ENCODE measurements at places on chromosomes 16 and 17.

DNA sequence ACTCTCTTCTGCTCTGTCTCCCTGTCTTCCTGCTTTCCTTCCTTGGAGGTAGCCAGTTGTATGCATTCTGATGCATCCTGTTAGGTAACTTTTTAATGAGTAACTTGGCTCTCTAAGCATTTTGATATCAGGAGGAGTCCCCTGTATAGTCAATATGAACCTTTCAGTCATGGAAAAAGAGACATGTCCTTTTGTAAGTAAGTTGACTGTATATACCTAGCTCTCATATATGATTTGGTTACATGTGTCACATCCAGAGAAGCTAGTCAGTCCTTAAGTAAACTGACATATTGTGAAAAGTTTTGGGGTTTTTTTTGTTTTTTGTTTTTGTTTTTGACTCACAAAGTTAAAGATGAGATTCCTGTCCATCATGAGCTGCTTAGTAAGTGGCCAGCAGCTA lies 18.8 kb downstream of the UTP18 start:
- DNase-seq = no peak

GRCh38 chr17:37642681-37643080 lies 565 bp downstream of the DDX52 start:
- no peak for DNase-seq

GRCh38 chr17:50192144-50192617 lies 9.2 kb downstream of the COL1A1 start:
- no peak for DNase-seq

DNA sequence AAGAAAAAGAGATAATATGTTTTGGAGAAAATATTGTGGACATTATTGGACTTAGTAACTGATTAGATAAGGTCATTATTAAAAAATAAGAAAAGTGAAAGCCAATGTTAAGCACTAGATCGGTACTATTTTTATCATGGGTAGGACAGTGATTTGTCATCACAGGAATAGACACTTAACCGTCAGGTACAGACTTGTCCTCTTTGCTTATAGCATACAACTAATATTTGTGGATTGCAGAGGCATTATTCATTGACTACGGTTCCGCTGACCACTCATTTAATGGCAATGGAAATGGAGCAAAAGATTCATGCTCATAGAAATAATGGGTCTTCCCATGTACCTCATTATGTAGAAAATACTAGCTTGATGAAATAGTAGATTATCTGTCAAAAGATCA lies 596.3 kb upstream of the CA10 start:
- DNase-seq = no peak

DNA sequence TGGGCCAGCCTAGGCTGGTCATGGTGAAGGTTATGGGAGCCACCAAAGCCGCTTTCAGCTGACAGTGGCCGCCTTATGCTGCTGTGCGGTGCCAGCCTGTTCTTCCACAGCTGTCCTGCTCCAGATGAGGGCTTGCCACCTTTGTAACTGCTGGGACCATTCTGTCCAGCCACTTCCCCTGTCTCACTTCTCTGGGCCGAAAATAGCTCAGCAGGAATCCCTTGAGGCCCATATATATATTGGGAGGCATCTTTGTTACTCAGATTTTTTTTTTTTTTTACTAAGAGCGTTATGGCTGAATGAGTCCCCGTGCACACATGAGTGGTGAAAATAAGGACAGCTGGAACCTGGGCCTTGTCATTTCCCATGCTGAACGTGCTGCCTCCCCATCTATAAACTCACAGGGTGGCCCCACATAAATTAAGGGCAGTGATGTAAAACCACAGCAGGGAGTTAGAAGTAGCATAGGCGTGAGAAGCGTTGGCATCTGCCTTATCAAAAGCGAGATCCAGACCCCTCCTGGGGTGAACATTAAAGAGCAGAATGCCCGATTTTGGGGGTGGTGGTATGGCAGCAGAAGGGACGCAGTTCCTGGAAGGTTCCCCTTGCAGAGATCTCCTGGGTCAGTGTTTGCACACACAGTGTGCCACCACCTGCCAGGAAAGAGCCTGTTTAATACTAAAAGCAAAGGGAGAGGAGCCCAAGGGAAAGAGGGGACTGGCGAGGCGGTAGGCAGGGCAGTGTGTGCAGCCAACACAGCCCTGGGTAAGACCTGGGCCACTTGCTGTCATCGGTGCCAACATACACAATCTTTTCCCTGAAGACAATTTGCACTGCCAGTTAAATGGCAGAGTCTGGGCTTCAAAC lies 57.8 kb downstream of the USP43 start:
- no peak for DNase-seq

- no peak for DNase-seq
Measured at GRCh38 chr17:18877104-18877645, 19.2 kb downstream of the PRPSAP2 start.

DNA sequence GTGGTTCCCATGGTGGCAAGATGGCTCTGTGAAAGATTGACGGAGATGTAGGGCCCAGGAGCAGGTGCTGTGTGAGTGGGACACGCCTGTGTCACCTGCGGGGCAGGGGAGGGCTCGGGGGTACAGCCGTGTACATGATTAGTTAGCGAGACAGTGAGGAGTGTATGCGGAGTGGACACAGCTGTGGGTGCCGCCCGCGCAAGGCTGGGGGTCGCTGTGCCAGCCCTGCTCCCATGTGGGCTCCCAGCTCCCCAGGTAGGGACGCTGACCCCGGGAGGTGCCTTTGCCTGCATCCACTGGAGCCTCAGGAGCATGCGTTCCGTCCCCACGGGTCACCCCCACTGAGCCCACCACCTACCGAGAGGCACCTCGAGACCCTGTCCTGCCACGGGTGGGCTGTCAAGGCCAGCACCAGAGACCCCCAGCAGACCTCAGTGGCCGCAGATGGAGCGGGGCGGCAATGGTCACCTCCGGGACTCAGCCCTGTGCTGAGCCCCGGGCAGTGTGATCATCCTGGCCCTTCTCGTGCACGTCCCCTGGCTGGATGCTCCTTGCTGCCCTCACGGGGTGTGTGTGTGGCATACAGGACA lies 7.4 kb downstream of the CAPN15 start:
- DNase-seq = no peak

- no peak for DNase-seq
Measured at GRCh38 chr17:9199571-9200551, 178.6 kb downstream of the NTN1 start.

GRCh38 chr16:51474414-51475091 lies 323.5 kb upstream of the SALL1 start:
- no peak for DNase-seq

DNA sequence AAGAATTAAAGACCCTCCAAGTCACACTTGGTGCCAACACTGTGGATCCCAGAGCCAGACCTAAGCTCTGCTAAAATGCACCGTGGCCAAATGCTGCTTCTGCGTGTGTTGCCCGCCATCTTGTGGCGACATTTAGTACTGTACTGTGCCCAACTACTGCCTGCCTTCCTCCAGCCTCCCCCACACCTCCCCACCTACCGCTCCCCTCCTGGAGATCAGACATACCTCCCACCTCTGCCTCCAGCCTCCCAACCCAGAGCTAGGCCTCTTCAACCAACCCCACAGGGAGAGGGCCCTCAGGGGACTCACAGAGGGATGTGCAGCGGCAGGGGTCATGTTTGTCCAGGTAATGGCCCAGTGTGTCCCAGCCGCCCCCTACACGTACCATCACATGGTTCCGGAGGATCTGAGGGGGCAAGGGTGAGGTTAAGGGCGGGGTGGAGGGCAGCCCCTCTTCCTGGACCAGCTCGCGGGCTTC lies 5.5 kb downstream of the GAS2L2 start:
- peak; percentile 71 for DNase-seq

DNA sequence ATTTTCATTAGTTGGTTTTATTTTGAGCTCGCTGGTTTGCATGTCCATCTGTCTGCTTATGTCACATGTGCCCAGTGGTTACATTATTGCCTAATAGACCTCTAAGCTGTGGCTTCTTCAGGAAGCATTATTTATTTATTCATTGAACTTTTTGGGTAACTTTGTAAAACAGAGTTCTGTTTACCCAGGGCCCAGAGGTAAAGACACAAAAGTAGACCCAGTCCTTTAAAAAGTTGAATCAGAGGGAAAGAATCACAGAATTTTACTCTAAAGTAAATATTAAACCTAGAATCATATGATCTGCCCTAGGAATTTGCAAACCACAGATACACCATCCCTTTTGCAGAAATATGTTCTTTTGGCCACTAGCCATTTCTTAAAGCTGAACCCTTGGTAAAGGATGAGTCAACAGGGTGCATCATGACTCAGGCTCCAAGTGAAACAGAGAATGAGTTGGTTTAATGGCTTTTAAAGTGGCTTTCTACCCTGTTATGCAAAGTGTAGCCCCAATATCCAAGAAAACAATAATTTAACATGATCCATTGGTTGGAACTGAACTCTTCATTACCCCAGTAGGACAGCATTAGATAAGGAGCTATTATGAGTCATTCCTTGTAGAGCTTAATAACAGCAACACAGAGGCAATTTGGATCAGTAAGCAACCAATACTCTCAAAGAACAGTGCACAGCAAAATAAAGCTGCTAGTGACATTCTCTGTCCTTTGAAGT lies 236.3 kb downstream of the KCNJ2 start:
- no peak for DNase-seq

- DNase-seq = no peak
Measured at GRCh38 chr17:39000021-39000601, 32.9 kb upstream of the FBXO47 start.

DNA sequence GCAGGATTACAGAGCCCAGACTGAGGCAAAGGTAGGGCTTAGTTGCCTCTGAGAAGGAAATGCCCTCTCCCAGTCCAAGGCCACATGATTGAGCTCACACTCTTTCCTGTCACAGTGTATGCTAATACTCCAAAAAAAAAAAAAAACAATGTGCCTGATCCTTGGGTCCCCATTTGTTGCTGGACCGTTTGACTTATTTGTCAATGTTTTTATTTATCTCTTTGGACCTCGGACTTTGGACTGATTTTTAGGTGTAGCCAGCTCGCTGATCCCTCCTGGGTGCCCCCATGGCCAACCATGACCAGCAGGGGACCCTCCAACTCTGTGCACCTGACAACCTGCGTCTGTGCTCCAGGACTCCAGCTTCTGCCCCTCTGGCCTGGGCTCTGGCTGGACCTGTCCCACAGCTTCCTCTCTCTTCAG lies 622 bp upstream of the CCL16 start:
- DNase-seq = no peak

- no peak for DNase-seq
Measured at GRCh38 chr16:66414891-66415290, 12.2 kb upstream of the BEAN1 start.

- no peak for DNase-seq
Measured at GRCh38 chr17:58079300-58080033, 3.8 kb upstream of the DYNLL2 start.

GRCh38 chr17:67434061-67434525 lies 57.0 kb downstream of the PITPNC1 start:
- DNase-seq = no peak

GRCh38 chr17:50020841-50021599 lies 26.0 kb upstream of the DLX3 start:
- no peak for DNase-seq

- DNase-seq = no peak
Measured at GRCh38 chr17:74816905-74817620, 40.9 kb upstream of the NAT9 start.

DNA sequence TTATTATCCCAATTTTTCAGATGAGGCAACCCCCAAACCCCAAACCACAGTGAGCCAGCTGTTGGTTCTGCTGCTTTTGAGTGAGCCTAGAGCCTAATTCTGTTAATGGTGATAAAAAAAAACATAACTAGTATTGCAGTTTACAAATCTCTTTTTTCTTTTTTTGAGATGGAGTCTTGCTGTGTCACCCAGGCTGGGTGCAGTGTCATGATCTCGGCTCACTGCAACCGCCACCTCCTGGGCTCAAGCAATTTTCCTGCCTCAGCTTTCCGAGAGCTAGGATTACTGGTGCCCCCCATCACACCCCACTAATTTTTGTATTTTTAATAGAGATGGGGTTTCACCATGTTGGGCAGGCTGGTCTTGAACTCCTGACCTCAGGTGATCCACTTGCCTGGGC lies 3.1 kb downstream of the WNT9B start:
- no peak for DNase-seq

DNA sequence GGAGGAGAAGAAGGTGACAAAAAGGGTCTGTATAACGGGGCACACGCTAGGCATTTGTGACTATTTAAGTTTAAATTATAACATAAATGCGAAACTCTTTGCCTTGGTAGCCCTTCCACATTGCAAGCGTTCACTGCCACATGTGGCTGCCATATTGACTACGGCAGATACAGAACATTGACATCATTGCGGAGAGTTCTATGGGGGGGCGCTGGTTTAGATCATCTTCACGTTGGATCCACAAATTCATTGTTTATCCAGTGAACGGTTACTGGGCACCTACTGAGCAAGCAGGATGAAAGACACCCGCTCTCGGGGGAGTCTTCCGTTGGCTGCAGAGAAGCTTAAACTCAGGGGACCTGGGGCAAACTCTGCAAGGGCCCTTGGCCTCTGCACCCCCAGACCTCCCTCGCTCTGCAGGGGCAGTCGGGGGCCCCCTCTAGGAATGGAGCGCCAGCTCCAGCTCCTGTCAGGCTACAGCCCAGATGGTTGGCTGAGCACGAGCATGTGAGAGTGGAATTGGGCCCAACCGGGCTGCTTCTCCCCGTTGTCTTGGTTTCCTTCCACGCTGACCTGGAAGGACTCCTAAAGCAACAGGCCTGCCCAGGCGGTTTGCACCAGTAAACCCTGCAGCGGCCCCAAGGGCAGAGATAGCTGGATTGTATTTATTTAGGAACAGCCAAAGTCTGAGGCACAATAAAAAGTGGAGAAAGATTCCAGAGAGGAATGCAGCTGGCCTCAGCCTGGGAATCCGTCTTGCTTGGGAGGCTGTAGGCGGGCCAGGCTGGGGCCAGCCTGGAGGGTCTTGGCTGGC lies 172.2 kb downstream of the SEC14L1 start:
- no peak for DNase-seq

GRCh38 chr17:35315283-35315682 lies 58.1 kb downstream of the SLFN11 start:
- no peak for DNase-seq

GRCh38 chr16:67393788-67394154 lies 473 bp upstream of the TPPP3 start:
- no peak for DNase-seq

DNA sequence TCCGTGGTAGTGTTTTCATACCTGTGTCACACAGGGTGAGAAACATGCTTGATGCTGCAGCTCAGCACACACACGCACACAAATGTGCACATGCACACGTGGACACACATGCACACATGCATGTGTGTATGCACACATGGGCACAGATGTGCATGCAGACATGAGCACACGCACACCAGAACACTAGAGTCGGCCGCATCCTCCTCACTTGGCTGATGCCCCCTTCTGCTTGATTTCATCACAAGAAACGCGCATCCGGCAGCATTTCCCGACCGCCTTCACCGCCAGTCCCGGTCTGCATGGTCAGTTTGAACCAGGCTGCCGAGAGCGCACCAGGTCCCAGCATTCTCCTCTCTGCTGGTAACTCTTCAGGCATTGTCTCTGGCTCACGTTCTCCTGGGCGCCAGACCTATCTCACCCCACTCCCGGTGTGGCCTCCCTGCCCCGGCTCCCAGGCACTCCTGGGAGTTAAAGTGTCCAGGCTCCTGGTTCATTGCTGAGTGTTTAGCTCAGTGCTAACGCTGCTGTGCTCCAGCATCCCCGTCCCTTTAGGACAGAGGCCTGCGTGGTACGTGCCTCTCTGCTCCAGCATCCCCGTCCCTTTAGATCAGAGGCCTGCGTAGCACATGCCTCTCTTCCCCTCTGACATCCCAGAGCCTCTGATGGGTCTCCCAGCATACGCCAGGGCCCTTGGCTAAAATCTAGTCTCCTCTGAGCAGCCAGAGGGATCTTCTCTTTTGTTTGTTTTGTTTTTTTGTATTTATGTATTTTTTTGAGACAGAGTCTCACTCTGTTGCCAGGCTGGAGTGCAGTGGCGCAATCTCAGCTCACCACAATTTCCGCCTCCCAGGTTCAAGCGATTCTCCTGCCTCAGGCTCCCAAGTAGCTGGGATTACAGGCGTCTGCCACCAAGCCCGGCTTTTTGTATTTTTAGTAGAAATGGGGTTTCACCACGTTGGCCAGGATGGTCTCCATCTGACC lies 16.0 kb downstream of the BAIAP2 start:
- no peak for DNase-seq

All from neuronal stem cell (in vitro differentiated cells).